MCF 10A (cell line): ENCODE measurements at places on chromosomes 1 and 21. TPM values are rescaled to one million over a fixed set of nuclear protein-coding genes. Genes with fewer than 3 reads are reported as not detected.

- no peak overlapping the region for H3K27ac ChIP-seq
- no peaks in the 10 kb centered on the region for H3K36me3 ChIP-seq
- H3K27me3 ChIP-seq = no peaks in the 10 kb centered on the region
- peak; percentile 33 for DNase-seq
- peaks cover 11% of the 10 kb centered on the region for H3K4me1 ChIP-seq
- H3K4me3 ChIP-seq = no peak overlapping the region
These were observed 41.6 kb downstream of the ABL2 start for GRCh38 chr1:179187735-179188471.

DNA sequence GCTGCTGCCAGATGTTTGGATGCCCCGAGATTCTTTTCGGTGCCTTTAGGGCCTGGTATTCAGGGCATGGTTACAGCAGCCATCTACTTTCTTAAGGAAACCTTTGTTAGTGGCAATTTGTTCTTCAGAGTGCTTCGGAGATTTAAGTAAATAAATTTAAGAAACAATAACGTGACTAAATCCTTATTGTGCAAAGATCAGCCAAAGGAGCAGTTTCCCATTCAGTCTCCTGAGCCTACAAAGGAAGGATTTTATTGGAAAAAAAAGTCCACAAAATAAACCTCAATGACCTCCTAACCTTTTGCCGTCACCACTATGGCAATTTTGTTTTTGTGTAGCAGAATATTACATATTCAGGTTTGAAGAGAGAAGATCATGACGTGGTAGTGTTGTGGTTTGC, 231.1 kb downstream of the PBX1 start:
- no peak overlapping the region for H3K4me3 ChIP-seq
- H3K27ac ChIP-seq = no peak overlapping the region
- no peaks in the 10 kb centered on the region for H3K36me3 ChIP-seq
- H3K27me3 ChIP-seq = no peaks in the 10 kb centered on the region

The FCGR3A gene
- not detected in 2 replicates for total RNA-seq

The TMOD4 gene
- total RNA-seq = 1.1 TPM in 1 of 2 replicates, not detected in the other
